Activated CD8-positive, alpha-beta memory T cell treated with anti-CD3 and anti-CD28 coated beads, Interleukin-2, amount 50 U/mL, for 48 hours (primary cell): ENCODE measurements at places on chromosomes 4 and X.
A peak's percentile ranks its signal among the peaks of the same experiment; 100 is the strongest.

- peak; percentile 73 for DNase-seq
Measured at GRCh38 chr4:26150948-26151347, 169.9 kb upstream of the RBPJ start.

- DNase-seq: no peak
Measured at GRCh38 chr4:103150677-103151076, 47.5 kb downstream of the CENPE start.

DNA sequence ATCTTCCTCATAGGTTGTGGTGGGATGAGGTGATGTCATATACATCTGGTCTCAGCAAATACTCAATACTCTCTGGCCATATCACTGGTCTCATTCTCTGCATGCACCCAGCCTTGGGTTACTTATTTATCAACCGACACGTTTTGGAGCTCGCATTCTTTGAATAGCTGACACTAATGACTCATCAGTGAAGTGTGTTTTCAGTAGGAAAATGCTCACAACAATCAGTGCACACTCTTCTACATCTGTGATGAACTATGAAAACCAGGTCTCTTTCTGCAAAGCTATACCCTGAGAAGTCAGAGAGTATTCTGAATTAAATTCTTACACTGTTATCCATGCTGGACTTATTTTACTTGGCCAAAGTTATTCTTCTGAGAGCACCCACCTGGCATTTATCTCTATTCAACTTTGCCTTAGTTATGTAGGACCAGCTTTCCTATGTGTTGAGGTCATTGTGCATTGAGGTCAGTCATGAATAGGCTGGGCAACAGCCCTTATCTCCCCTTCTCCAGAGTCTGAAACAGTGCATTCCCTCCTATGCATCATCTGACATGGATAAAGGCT, 58.7 kb upstream of the DHX15 start:
- no peak for DNase-seq

- DNase-seq: no peak
Measured at GRCh38 chrX:39802354-39802753, 295.4 kb downstream of the BCOR start.

DNA sequence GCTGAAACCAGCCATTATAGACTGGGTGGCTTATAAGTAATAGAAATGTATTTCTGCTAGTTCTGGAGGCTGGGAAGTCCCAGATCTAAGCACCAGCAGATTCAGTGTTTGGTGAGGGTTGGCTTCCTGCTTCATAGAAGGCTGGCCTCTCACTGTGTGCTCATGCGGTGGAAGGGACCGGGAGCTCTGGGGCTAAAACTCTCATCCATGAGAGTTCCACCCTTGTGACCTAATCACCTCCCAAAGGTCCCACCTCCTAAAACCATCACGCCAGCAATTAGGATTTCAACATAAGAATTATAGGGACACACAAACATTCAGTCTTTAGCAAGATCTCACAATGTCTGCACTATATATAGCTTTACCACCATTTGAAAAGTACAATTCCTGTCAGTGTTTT, 215.2 kb downstream of the CBR4 start:
- no peak for DNase-seq

DNA sequence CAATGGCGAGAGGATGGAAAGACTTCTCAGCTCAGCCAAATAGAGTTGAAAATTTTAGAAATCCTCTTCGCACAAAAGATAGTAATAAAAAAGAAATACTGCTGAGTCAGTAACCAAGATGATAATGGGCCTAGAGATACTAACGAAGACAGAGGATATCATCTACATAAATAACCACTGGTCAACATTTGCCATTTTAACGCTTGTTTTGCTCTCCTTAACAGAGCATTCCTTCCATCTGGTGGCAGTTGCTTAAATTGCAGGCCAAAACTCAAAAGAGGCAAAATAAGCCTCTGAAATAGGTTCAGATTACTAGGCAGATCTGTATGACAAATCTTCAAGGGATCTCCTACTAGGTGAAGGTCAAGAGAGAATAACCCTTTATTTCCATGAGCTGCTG, 51.7 kb upstream of the MCF2 start:
- DNase-seq: no peak

DNA sequence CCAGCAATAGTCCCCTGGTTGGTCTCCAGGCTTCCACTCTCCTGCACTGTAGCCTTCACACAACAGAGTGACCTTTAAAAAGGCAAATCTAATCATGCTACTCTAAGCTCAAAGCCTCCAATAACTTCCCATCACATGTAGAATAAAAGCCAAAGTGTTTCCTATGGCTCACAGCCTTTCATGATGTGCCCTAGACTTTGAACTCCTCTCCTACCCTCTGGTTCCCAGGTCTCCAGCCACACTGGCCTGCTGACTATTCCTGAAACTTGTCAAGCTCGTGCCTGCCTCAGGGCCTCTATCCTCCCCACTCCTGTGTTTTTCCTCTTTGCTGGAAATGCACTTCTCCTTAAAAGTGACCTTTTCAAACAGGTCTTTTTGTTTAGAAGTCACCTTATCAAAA, 3.1 kb downstream of the MANBA start:
- no peak for DNase-seq

- DNase-seq: no peak
Measured at GRCh38 chr4:20544645-20545044, 155.6 kb upstream of the PACRGL start.

- no peak for DNase-seq
Measured at GRCh38 chr4:133270021-133270570, 121.0 kb downstream of the PCDH10 start.

GRCh38 chr4:122293374-122294365, 85.1 kb upstream of the ADAD1 start:
- no peak for DNase-seq

GRCh38 chrX:152170621-152171020, 32.2 kb upstream of the MAGEA10 start:
- DNase-seq: no peak

DNA sequence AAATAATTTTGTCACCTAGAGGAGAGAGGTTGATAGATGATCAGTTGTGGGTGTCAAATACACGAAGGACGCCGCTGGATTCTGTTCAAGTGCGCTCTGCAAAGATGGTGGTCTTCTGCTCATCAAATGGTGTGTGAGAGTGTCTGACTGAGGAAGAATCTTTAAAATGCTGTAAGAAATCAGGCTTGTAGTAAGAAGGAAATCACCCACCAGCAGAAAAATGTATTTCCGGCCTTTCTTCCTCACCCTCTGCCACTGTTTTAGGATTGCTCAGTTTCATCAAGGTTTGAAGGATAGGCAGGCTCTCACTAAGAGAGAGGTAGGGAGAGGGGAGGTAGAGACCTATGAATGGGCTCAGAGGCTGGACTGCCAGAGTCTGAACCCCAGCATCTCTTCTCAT, 28.7 kb downstream of the RHOH start:
- peak; percentile 46 for DNase-seq

- no peak for DNase-seq
Measured at GRCh38 chr4:181685461-181685860, 557.7 kb upstream of the TENM3 start.

DNA sequence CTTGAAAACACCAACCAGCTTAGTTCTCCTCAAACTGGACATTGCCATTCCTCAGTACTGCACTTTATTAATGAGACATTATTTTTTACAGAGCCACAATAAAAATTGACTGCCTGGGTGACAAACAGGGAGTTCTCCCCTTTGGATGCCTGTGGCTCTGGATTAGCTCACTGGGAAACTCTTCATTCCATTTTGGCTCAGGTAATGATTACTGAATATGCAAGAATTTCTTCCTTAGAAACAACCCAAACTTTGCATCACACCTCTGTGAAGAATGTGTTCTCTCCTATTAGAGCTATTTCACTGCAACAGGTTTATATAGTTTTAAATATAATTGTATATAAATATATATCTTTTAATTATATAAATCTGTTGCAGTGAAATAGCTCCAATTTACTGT, 2065.8 kb downstream of the ARAP2 start:
- no peak for DNase-seq

DNA sequence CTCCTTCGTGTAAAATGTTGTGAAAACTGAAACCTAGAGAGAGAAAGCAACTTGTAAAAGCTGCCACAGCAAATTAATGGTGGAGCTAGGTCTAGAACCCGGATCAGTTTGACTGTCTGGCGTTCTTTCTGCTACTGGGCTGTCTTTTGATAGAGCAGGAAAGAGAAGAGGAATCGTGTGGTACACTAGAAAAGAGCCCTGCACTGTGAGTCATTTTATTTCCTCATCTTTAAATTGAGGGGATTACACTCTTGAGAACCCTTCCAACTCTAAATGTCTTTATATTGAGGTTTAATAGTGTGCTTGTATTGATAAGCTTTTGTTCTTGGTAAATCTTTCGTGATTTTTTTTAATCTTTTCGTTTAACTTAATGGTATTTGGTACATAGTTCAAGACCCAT, 4.3 kb downstream of the WDR44 start:
- DNase-seq: no peak

DNA sequence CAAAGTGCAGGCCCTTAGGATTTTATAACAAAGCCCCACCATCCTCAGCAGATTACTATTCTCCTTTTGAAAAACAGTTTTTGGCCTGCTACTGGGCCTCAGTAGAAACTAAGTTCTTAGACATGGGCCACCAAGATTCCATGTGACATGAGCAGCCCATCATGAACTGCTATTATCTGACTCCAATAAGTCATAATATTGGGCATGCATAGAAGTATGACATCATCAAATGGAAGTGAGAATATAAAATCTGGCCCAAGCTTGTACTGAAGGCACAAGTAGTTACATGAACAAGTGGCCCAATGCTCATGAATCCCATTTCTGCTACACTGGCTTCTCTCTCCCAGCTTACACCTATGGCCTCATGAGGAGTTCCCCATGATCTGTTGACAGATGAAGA, 404.8 kb downstream of the EPHA5 start:
- no peak for DNase-seq

GRCh38 chrX:1506916-1507315, 30.1 kb downstream of the P2RY8 start:
- no peak for DNase-seq

DNA sequence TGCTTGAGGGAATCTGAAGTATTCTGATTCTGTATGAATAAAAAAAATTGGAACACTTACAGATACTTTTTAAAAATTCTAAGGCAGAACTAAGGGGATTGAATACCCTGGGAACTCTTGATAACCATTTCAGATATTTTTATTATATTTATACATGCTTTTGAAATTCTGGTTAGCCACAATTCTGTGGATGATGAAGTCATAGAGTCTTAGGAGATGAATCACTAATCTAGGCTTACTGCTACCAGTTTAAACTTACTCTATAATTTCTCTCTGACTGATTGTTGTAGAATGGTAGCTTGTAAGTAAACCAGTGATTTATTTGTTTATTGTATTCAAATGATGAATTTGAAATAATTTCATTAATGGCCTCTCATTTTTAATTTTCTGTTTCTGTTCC, 11.4 kb upstream of the SLAIN2 start:
- DNase-seq: no peak

GRCh38 chrX:39869846-39870601, 227.7 kb downstream of the BCOR start:
- peak; percentile 74 for DNase-seq

- no peak for DNase-seq
Measured at GRCh38 chr4:84683064-84683850, 100.3 kb downstream of the CDS1 start.

GRCh38 chrX:44675362-44676024, 132.8 kb upstream of the FUNDC1 start:
- no peak for DNase-seq

- no peak for DNase-seq
Measured at GRCh38 chr4:163568843-163569242, 74.4 kb downstream of the TMA16 start.

- no peak for DNase-seq
Measured at GRCh38 chr4:100014616-100015015, 64.5 kb upstream of the H2AZ1 start.

DNA sequence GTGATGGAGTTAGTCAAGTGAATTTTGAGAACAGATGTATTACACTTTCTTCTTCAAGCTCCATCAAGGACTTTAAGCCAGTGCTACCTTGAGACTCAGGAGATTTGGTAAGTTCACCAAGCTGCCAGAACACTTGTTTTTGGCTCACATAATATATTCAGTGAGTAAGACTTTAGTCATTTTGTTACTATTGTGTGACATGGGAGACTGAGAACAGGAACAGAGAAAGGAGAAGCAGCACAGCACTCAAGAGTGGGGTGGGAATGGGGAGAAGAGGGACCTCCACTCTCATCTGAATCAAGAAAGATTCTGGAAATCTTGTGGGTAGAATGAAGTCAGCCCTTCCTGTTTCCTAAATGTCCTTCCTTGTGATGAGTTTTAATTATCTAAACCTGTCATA, 87.3 kb upstream of the TET2 start:
- DNase-seq: no peak

GRCh38 chr4:128386761-128387599, 99.4 kb upstream of the PGRMC2 start:
- DNase-seq: no peak

DNA sequence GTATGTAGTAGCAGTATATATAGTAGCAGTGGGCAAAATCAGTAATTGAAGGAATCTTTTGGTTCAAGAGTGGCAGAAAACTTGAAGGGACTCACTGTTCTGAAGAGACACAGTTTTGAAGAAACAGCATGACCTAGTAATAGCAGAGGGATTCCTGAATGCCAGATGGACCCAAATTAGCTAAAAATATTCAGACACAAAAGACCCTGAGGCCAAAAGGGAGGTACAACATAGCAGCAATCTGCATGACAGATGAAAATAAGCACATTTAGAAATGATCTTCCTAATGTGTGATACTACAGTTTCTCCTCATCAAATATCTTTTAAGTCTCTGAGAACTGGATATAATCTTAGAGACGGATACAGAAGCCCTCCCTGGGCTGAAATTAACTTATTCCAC, 536.6 kb downstream of the PPARGC1A start:
- no peak for DNase-seq

GRCh38 chr4:21514022-21514694, 434.4 kb downstream of the KCNIP4 start:
- no peak for DNase-seq

DNA sequence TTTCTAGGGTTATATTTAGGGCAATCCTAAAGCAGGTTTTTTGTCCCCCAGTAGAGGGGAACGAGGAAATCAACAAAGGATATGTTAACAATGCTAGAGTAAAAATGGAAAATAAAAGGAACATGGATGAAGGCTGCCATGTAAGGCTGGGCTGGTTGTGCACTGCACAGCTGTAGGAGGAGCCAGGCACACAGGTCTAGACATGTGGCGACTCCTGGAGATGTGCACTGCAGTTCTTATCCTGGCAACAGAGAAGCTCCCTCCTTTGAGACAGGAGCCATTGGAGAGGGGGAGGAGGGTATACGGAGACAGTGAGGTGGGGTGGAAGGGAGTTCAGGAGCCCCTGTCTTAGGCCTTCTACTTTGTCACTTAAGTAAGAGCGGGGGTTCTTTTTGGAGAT, 65.9 kb downstream of the NAT8L start:
- DNase-seq: no peak

- DNase-seq: no peak
Measured at GRCh38 chr4:189267312-189267965, 673.2 kb upstream of the FRG1 start.
